ENCODE measurements at places on chromosomes 7 and 10. TPM values are rescaled to one million over a fixed set of nuclear protein-coding genes. Genes with fewer than 3 reads are reported as not detected.

GPR85 gene
- not detected for total RNA-seq

DRGX gene
- not detected for total RNA-seq

ZNF467 gene
- 3.3 TPM for total RNA-seq

SPDYE3 gene
- total RNA-seq = not detected

DNA sequence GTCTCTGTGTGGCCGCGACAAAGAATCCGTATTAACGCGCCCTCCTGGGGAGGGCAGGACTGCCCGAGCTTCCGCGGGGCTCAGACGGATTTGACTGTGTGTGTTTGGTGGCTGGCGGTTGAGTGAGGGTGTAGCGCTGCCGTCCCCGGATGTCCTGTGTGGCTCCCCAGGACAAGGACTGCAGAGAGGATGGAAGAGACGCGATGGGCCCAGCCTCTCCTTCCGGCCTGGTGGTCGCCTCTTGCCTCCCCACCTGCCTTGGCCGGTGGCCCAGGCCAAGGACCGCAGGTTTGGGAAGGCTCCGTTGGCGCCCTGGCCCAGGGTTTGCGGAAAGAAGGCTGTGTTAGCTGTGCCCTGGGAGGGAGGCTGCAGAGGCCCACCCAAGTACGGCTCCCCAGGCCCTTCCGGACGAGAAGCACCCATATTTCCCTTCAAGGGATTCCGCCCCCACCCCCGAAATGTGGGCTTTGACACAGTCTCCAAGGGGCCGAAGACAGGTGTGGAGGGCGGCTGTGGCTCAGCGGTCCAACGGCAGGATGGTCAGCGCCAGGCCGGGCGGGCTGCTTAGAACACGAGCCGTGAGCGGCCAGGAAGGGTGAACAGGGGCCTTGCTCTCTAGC, 2.3 kb downstream of the UNCX start:
- no peak for DNase-seq

COL17A1 gene
- total RNA-seq = not detected

DNA sequence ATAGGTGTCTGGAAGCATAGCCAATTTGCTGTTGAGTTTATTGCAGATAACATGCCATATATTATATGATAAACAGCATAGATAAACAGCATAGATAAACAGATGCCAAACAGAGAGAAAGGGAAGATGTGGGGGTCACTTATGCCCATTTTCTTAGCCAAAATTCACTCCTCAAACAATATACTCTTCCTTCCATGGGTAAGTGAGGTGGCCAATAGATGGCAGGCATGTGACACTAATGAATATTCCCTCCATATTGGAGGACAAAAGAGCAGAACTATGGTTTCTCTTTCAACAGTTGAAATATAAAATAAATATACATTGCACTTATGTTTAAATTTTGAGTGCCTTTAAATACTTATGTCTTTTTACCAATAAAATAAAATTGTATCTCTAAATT, 1212.8 kb downstream of the REEP3 start:
- peak; percentile 38 for DNase-seq

TBX20 gene
- not detected for total RNA-seq

AGAP5 gene
- 5.2 TPM for total RNA-seq

DNA sequence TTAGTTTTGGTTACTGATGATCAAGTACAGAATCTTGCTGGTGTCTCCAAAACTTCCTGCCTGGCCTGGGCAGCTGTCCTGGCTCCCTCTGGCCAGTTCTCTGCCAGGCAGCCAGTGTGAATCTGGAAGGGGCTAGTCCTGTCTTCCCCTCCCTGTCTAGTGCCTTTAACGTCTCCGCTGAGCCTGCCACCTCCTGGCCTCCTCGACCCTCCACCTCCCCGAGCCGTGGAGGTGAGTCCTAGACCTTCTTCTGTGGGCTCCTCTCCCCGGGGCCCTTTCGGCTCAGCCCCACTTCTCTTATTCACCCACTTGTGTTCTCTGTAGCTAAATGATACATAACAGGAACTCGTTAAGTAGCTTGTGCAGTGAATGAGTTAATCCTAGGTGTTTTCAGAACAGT, 218.2 kb downstream of the MGMT start:
- DNase-seq = no peak
